ENCODE measurements at places on chromosomes 6 and 20.
A peak's percentile ranks its signal among the peaks of the same experiment; 100 is the strongest.

DNA sequence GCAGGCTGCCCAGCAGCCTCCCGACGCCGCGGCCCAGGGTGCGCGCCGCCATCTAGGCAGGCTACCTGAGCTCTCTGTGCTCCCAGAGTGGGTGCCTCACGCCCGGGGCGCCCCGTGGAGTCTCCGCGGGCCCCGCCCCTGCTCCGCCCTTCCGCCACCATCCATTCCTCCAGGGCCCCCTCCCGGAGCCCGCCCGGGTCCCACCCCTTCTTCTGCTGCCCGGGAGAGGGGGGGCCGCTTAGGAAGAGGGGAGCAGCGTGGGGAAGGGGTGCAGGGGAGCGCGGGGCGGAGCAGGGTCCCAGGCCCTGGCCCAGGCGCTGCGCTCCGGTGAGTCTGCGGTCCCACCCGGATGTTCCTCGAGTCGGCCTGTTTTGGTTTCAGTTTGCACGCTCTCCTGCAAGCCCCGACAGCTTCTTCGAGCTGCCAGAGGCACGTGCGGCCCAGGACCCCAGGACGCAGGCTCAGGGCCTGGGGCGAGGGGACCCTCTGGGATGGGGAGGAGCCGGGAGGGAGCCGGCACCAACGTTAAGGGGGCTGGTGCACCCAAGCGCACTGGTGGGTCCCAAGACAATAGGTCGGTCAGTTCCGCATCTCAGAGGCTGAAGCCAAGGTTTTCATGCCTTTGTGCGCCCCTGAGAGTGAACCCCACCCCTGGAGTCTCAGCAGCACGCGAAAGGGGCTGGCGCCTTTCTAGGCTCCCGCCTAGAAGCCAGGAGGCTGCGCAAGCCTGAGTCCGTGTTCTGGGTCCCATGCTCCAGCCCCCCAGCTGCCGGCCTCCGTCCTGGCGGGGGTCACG lies at the start of gene ACSS1:
TSS of gene ACSS1 (minus strand) at position 89 of the 796 bp plus-strand sequence. CDS start at position 52, 37 bp downstream.
- DNase-seq = no peak

GRCh38 chr6:49744259-49744658 lies at the start of gene CRISP3:
Gene CRISP3, minus strand, starts transcription at chr6:49744388. Its CDS starts 21 bp downstream, at chr6:49744367.
- no peak for DNase-seq

DNA sequence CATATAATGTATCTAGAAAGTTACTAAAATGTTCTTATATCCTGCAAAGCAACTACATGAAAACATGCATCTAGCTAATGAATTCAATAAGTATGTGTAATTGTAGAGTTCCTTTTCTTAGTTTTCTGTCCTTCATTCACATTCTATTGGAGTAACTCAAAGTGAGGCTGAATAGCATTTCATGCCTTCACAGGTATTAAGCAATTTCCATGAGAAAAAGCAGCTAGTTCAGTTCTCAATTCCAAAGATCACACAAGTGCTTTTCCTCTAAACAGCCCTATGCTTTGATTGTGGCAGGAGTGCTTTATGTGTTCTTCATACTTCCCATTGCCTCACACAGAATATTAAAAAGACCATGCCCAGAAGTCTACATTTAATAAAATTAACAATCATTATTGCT lies 274.9 kb downstream of the RFPL4B start:
- no peak for DNase-seq

- DNase-seq = no peak
Measured at GRCh38 chr20:46275091-46275490, 33.2 kb downstream of the CDH22 start.

DNA sequence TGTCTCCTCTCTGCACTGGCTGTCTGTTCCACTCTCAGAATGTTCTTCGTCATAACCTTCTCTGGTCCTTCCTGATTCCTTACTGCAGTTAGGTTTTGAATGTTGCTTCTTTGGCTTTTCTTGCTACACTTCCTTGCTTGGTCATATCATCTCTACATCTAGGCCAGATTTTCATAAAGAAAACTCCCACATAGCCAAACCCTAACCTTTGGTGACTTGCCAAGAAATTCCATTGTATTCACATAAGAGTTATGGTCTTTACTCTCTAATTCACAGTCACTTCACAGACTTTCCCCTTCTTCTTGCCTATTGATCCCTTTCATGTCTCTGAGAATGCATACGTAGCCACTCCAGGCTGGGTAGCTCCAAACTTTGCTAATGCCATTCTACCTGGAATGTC lies 41.9 kb upstream of the SIM1 start:
- no peak for DNase-seq

DNA sequence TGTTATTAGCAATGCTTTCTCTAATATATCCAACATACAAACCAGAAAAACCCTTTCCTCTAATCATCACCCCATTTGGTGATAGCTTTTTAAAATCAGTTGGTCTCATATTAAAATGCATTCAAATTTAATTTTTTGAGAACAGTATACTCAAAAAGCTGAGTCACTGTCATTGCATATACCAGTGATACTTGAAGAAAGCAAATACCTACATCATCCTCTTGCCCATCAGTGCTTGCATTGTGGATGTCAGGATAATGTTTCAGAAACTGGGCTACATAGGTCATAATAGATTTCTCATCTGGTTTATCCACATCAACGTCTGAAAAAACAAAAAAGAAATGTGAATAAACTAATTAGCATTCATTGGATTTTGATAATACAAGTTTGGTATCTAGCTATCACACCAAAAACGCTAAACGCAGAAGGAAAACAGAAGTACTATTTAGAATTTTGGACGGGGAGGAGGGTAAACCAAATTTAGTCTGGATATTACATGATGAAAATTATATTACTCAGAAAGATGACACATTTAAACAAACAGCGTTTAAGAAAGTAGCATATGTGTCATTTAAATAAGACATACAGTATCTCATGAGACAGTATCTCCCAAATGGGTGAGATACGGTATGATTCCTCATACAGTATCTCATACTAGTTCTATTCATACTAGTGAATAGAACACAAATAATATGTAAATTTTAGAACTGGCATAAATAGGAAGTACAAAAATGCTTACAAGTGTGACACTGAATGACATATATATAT lies 134.6 kb downstream of the SYNE1 start:
- no peak for DNase-seq

DNA sequence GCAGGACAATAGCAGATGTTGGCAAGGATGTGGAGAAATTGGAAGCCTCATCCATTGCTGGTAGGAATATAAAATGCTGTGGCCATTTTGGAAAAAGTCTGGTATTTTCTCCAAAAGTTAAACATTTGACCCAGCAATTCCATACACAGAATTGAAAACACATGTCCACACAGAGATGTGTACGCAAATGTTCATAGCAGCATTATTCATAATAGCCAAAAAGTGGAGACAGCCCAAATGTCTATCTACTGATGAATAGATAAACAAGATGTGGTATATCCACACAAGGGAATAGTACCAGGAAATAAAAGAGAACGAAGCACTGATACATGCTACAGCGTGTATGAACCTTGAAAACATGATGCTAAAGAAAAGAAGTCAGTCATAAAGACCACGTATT lies 40.5 kb downstream of the CFAP61 start:
- no peak for DNase-seq

DNA sequence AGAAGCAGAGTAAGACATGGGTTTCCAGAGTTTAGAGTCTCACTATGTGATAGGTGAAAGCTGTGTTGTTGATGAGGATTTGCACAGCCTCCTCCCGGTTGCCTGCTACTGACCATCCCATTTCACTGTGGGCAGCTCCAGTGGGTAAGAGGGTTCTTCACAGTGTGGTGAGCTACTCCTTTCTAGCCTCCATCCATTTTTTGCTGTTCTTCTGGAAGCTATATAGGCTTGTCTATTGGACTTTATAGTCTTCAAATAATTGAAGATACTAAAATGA lies 13.4 kb downstream of the UST start:
- no peak for DNase-seq

- DNase-seq = peak; percentile 46
Measured at GRCh38 chr6:15399641-15400470, 154.0 kb downstream of the JARID2 start.

- DNase-seq = no peak
Measured at GRCh38 chr20:1346315-1346969, 17.5 kb upstream of the SDCBP2 start.

DNA sequence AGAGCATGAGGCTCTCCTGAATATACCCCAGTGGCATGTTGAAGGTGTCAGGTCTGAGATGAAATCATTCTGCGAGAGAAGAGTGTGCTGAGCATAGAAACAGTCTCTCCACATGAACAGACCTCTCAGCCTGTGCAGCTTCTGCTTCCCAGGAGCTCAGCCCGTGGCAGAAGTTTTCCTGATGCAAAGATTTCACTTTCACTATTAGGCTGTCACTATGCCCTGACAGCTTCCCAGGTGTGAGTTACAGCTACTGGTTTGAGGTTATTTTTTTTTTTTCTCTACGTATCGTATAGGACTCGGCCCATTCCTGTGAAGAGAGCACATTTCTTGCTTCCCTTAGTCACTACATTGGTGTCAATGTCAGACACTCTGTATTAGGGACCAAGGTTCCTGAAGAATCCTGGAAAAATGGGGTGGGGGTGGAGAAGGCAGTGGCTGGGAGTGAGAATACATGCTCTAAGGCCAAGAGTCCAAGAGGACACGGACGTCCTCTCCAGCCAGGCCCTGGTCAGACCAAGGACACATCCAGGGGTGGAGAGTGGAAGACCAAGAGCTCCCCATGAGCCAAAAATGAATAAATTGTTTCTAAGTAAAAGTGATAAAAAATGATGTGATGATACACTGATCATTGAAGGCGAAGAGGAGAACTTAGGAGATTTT lies 121.2 kb upstream of the AKAP12 start:
- DNase-seq = no peak

DNA sequence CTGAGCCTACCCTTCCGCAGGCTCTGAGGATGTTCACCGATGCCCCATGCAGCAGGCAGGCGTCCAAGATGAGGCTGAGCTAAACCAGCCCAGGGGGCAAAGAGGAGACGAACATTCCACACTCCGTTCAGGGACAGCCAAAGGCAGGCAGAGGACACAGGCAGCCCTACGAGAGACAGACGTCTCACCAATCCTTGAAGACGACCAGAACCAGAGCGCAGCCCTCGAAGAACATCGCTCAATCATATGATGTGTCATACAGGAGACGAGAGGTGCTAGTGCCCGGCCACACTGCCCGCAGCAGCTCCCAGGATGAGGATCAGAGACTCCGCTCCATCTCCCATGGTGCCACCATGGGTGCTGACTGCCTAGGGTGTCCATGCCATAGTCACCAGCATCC lies 35.6 kb upstream of the TMEM181 start:
- no peak for DNase-seq

- no peak for DNase-seq
Measured at GRCh38 chr6:57193177-57193576, 21.1 kb downstream of the BAG2 start.

GRCh38 chr20:57662456-57663240 lies 42.4 kb upstream of the ZBP1 start:
- DNase-seq = no peak

DNA sequence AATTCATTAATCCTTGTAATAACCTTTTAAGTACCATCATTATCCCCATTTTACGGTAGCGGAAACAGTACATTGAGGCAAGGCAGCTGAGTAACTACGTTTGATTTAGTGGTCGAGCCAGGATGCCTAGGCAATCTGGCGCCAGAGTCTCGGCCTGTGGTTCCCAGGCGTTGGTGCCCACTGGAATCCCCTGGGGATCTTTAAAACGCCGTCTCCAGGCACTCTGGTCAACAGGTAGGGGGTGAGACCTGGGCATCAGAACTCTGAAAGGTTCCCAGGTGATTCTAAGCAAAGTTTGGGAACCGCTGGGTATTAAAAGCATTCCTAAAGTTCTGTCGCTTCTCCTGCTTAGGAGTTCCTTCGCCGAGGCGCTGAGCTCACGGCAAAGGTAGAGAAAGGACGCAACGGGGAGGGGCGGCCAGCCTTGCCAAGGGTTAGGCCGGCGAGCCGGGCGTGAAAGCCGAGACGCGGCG lies 939 bp downstream of the DTNBP1 start:
- DNase-seq = no peak

GRCh38 chr6:36697481-36697903 lies at the start of gene RAB44:
Gene RAB44, plus strand, starts transcription at chr6:36697826. Its CDS starts 6,410 bp downstream, at chr6:36704236.
- DNase-seq = no peak
